RCC 7860 (cell line): ENCODE measurements at places on chromosomes 5 and 9.

DNA sequence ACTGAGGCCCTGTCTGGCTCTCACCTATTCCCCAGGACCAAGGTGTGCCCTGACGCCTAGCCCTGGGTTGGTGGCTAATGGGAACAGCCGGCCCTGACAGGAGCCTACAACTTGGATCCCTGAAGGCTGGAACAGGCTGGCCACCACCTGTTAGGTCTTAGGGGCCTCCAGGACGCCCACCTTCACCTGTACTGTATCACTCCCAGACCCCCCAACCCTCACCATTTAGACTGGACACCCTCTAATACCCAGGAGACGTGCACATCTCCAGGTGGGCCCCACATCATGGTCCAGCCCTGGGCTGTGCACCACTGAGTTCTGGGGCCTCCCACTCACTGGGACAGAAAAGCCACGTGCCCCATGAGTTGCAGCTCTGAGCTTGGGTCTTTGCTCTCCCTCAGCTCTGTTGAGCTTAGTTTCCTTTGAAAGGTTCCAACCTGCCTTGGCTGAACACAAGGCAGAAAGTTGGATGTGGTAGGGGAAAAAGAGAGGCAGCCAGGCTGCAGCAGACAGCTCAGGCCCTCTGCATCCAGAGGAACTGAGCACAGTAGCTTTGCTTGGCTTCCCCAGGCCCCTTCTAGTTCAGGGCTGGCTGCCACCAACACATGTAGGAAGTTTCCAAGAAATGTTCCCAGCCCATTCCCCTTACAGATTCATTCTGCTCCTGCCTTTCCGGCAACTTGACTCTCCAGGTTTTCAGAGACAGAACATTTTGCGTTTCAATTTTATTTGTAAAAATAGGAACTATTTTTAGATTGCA lies 116.8 kb upstream of the TBC1D2 start:
- DNase-seq, result no peak

GRCh38 chr9:92942688-92943616 lies 4.4 kb upstream of the FGD3 start:
- DNase-seq, result no peak

DNA sequence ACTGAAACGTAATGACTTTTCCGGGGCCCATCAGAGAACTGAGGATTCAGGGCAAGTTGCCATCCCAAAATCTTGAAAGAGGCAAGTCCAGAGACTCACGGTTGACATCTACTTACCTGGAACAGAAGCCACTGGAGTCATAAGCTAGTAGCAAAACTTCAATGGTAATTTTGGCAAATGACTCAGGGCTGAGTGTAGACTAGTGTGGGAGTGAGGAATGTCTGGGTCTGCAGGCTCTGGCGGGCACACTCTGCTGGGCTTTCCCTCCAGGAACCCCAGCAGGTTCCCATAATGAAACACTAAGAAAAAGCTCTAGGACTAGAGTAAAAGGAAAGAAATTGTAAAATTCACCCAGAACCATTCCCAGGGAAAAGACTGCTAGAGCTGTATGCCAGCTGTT lies 122.9 kb upstream of the NFIL3 start:
- DNase-seq, result peak; percentile 82

- no peak for DNase-seq
These were observed 41.0 kb downstream of the OTULIN start for GRCh38 chr5:14705556-14705955.

DNA sequence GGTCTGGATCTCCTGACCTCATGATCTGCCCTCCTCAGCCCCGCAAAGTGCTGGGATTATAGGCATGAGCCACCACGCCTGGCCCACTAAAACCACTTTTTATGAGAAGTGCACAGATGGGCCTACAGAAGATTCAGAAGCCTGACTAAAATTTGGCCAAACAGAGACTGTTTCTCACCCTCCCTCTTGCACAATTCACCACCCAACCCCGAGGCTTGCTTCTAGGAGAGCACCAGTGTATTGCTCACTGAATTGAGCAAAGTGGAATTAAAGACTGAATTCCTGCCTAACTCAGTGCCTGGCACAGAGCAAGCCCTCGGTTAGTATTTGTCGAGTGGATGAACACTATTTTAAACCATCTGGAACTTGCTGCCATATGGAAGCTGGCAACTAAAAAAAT lies 3.4 kb upstream of the DCTN4 start:
- no peak for DNase-seq
